ENCODE measurements at places on chromosomes 11 and 22. TPM values are rescaled to one million over a fixed set of nuclear protein-coding genes. Genes with fewer than 3 reads are reported as not detected.

CAPN5 gene
- 22.4 TPM for total RNA-seq

OR4C13 gene
- not detected for total RNA-seq

- no peaks in the 10 kb centered on the region for H3K36me3 ChIP-seq
- H3K27me3 ChIP-seq: no peaks in the 10 kb centered on the region
- H3K4me1 ChIP-seq: no peaks in the 10 kb centered on the region
- H3K4me3 ChIP-seq: no peak overlapping the region
- H3K27ac ChIP-seq: no peak overlapping the region
Measured at GRCh38 chr22:35310556-35311550, 11.2 kb downstream of the TOM1 start.

MISFA gene
- 1.8 TPM for total RNA-seq

F2 gene
- 0.19 TPM for total RNA-seq
